ENCODE measurements at places on chromosomes 6 and 20. TPM values are rescaled to one million over a fixed set of nuclear protein-coding genes. Genes with fewer than 3 reads are reported as not detected.

DNA sequence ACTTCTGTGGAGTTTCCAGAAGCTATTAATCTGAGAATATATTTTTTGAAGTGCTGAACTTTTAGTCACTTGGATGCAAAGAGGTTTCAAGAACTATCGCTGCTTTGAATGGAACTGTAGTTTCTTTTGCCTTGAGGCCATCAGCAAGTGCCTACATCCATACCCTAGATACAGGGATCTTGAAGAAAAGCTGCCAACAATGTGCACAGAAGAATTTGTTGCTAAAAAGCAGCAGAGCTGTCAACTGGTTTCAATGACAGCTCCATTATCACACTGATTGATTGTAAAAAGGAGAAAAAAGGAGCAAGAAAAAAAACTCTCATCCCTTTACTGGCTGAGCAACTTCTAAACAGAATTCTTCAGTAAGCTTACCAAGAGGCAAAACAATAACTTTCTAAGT, 251.0 kb upstream of the NRSN1 start:
- no peak for DNase-seq
- no peaks in the 10 kb centered on the region for H3K4me1 ChIP-seq
- H3K4me3 ChIP-seq = no peak overlapping the region
- no peak overlapping the region for H3K27ac ChIP-seq
- H3K27me3 ChIP-seq = no peaks in the 10 kb centered on the region

GRCh38 chr6:44255105-44255808, 2.1 kb downstream of the SLC35B2 start:
- H3K27me3 ChIP-seq = no peaks in the 10 kb centered on the region
- no peak for DNase-seq
- peaks cover 59% of the 10 kb centered on the region for H3K36me3 ChIP-seq

The CRIP3 gene
- 0.90 TPM for total RNA-seq

- H3K27ac ChIP-seq = no peak overlapping the region
- no peaks in the 10 kb centered on the region for H3K4me1 ChIP-seq
- H3K36me3 ChIP-seq = no peaks in the 10 kb centered on the region
- no peak for DNase-seq
- no peaks in the 10 kb centered on the region for H3K27me3 ChIP-seq
Observed at GRCh38 chr6:96725296-96725695, 112.0 kb downstream of the GPR63 start.

The MYT1 gene
- total RNA-seq = 0.12 TPM
